ENCODE measurements at places on chromosomes 11 and 22. TPM values are rescaled to one million over a fixed set of nuclear protein-coding genes. Genes with fewer than 3 reads are reported as not detected.

The NLRP14 gene
- not detected for total RNA-seq

The SMCO4 gene
- 73.5 TPM for total RNA-seq

DNA sequence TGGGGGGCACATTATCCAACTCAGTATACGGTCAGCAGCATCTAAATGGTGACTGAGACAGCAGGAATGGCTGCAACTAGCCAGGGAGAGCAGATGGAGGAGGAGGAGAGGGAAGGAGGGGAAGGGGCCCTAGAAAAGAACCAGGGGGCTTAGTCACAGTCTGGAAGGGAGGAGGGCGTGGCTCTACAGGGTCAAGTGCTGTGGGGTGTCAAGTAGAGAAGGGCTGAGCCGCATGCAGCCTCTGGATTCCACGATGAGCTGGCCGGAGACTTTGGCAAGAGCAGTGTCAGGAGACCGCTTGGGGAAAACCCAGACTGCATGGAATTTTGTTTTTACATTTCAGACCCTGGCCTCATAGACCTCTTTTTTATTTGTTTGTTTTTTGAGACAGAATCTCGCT lies 25.8 kb upstream of the PPFIA1 start:
- no peak for DNase-seq

- DNase-seq, result no peak
Measured at GRCh38 chr22:27175021-27175838, 517.8 kb downstream of the MIAT start.

DNA sequence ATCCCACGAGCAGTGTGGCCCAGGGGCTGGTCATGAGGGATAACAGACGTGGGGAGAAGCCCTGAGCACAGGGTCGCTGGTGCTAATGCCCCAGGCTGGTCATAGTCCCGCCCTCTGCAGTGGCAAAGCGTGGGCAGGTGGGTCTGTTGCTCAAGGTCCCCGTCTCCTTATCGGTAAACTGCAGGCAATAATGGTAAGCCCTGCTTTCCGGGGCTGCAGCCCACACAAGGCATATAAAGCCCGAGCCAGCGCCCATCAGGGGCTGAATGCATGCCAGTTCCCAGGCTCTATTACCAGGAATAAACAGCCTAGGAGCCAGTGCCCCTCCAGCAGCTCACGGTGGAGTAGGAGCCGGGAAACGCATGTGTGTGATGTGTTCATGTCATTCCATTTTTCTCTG lies 261.0 kb downstream of the BRD1 start:
- no peak for DNase-seq

The FGF3 gene
- total RNA-seq, result not detected

The SCARF2 gene
- total RNA-seq, result 12.6 TPM

DNA sequence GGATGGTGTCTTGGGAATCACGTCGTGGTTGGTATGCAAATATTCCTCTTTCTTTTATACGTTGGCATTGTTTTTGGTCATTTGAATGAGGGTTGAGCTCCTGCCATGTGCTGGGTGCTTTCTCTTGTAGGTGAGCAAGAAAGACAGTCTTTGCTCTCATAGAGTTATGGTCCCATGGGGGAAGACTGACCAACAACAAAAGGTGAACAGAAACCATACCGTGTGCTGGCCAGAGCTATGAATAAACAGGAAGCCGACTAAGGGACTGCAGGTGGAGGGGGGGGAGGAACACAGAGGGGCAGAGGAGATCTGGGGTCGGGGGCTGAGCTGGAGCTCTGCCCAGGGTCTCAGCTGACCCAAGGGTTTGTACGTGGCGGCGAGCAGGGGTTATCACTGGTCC lies 245.3 kb downstream of the CTTN start:
- DNase-seq, result no peak

GRCh38 chr11:16016468-16016829 lies 339.9 kb downstream of the SOX6 start:
- DNase-seq, result no peak

- no peak for DNase-seq
Measured at GRCh38 chr11:34242037-34242625, 115.7 kb downstream of the ABTB2 start.

GRCh38 chr11:3865388-3866193 lies 10.1 kb downstream of the STIM1 start:
- no peak for DNase-seq

DNA sequence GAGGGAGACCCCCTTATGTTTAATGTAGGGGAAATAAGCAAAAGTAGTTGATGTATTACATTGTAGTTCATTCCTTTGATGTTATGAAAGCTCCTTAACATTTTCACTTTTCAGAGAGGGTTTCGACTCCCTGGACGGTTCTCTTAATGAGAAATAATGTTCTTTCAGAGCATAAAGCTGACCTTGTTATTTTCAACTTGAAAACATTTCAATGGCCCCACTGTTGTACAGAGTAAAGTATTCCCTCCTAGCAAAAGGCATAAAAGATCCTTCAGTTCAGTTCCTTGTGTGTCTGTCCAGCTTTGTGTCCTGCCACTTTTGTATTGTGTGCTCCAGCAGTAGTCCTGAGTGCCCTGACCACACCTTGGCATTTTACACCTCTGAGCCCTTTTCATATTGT lies 63.9 kb downstream of the UVRAG start:
- no peak for DNase-seq

The PKDREJ gene
- not detected for total RNA-seq

Measured in lower lobe of right lung (tissue), 2 donors.